ENCODE measurements at places on chromosomes 6 and 20.

- DNase-seq: no peak
Measured at GRCh38 chr6:148042536-148042935, 300.1 kb upstream of the SASH1 start.

GRCh38 chr6:53630533-53631226, 34.9 kb downstream of the KLHL31 start:
- DNase-seq: no peak

DNA sequence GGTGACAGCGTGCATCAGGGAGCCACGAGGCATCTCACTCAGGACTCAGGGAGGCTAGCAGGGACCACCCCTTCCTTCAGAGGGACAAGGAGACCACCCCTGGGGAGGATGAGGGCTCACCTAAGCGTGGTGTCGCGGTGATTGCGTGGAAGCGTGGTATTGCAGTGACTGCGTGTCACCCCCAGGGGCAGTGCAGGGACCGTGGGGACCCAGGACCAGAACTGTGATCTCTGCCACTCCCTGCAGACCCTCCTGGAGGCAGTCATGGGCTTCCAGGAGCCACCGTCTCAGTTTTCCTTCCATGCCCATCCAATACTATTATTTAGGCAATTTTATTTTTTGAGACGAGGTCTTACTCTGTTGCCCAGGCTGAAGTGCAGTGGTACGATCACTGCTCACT, 147.1 kb downstream of the TAF4 start:
- DNase-seq: no peak

- no peak for DNase-seq
Measured at GRCh38 chr6:99736302-99736701, 129.7 kb downstream of the PRDM13 start.

DNA sequence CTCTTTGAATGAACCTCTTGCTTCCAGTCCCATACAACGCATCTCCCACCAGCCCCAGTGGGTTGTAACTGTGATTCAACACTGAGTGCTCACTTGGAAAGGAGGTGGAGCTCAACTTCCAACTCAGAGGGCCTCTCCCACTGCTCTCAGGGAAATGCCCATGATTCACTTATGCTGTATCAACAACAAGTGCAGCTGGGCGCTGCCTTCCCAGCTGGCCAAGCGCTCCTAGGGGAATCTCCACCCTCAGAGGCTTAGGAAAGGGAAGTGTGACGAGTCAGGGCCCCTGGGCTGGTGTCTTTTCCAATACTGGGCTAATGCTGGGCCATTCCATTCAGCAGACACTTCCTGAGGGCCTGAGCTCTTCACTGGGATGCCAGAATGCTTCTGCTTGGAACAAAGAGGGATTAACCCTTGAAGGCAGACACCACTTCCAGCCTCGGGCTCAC, 8.1 kb upstream of the OCSTAMP start:
- DNase-seq: no peak

DNA sequence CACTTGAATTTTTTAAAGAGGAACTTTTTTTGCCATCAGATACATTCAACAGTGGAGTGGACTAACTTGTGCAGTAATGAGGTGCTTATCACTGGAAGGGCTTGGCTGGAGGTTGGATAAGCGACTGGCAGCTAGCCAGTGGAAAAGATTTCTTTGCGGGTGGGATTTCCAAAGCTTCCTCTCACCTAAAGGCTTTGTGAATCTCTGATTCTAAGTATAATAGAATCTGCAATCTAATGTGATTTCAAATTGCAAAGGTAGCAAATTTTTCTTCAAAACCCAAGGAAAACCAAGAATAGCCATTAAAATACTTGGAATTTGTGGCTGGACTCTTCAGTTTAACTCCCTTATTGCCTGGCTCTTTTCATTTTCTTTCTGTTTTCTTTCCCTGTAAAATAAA, 460.4 kb upstream of the MARCKS start:
- DNase-seq: no peak

DNA sequence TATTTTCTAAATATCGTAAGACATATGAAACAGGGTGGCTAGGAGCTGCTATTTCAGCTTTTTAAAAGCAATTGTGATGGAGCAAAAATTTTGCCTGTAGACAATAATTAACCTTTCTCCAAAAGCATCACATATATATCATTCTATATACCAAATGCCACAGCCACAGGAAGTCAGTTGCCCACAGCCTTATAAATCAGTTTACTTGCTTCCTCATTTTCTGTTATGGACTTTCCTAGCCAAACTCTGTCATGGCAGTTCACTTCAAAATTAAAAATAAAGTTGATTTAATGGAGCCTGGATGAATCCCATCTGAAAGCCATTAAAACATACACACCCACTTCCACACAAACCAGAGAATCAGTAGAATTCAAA, 93.4 kb upstream of the NHSL1 start:
- DNase-seq: no peak

- DNase-seq: no peak
Measured at GRCh38 chr6:24906314-24906713, 29.4 kb downstream of the RIPOR2 start.

- DNase-seq: no peak
Measured at GRCh38 chr6:14722704-14723103, 523.2 kb upstream of the JARID2 start.

DNA sequence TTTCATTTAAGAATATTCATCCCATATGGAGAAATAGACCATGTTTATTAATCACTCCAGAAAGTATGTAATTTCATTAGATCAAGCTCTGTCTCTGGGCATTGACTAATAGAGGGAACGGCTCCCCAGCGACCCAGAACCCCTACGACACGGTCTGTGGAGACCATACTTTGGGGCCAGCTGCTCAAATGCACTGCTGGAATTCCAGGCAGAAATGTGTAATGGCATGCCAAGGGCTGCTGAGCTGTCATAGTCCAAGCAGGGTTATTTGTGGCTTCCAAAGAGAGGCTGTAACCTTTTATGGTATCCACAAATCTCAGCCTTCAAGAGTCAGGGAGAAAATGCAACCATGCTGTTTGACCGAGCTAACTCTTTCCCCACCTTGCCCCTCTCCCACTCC, 755.8 kb downstream of the DHX35 start:
- no peak for DNase-seq

DNA sequence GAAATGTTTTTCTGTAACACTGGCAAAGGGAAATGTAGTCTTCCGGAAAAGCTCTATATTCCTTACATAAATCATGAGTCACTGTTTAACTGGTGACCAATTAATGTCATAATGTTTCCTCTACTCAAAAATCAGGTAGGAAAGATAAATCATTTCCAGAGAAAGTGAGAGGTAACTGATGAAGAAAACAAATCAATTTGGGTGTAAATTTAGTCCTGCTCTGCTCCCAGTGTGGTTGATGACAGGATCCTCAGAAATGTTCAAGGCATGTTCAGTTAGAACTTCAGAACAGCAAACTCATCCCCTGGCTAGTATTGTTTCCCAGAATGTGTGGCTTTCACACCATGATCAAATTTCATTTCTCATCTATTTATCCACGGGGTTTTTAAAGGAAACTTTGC, 38.8 kb upstream of the SPACA1 start:
- no peak for DNase-seq

GRCh38 chr6:110075406-110075805, 97.3 kb downstream of the GPR6 start:
- no peak for DNase-seq

GRCh38 chr6:134318236-134318973, 493 bp upstream of the SGK1 start:
- no peak for DNase-seq

GRCh38 chr6:80339421-80339820, 232.9 kb downstream of the BCKDHB start:
- no peak for DNase-seq

- DNase-seq: no peak
Measured at GRCh38 chr20:30892541-30893345, 364.7 kb upstream of the DEFB115 start.

DNA sequence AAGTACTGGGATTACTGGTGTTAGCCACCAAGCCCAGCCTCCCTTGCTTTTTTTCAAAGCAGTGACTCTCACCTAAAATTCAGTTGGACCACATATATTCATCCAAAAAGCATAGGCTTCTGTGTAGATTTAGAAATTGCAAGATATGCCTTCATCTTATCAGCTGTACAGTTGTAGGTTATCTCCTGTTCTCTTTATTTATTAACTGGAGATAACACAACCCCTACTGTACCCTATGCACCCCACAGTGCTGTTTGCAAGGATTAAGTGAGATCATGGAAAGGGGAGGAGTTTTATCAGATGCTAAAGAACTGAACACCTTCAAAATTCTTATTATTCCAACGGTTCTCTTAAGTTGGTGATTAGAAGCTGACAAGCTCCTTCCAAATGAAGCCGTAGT, 164.4 kb upstream of the JARID2 start:
- no peak for DNase-seq

GRCh38 chr6:33610067-33610466, 11.1 kb upstream of the ITPR3 start:
- DNase-seq: no peak

- no peak for DNase-seq
Measured at GRCh38 chr6:110173506-110174132, 5.9 kb downstream of the WASF1 start.

DNA sequence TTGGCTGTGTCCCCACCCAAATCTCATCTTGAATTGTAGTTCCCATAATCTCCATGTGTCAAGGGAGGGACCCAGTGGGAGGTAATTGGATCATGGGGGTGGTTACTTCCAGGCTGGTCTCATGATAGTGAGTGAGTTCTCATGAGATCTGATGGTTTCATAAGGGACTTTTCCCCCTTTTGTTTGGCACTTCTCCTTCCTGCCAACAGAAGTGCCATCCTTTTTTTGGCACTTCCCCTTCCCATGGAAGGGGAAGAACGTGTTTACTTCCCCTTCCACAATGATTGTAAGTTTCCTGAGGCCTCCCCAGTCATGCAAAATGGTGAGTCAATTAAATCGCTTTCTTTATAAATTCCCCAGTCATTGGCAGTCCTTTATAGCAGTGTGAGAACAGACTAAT, 18.0 kb upstream of the PI3 start:
- no peak for DNase-seq

GRCh38 chr20:49568278-49569151, 578 bp upstream of the PTGIS start:
- DNase-seq: no peak

DNA sequence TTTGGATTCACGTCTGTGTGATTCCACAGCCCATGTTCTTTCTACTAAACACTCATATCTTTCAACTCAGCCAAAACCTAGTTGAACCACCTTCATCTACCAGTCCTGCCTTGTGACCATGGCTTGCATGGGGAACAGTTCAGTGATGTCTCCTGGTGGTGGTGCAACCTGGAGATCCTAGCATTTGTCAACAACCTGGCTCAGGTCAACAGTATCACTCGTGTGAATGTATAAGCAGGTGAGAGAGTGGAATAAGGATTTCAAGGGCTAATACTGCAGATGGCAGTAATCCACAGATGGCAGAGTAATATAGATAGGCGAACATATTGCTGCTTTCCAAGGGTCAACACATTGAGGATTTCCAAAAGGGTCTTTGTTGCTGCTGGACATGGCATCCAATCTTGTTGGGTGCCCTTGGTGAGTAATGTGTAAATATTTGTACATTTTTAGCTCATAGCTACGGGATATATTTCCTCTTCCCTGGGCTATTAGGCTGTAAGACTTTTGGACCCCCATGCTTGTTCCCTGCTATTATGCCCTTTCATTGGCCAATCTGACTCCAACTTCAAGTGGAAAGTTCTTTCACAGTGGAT, 13.4 kb downstream of the PBOV1 start:
- DNase-seq: no peak

- DNase-seq: no peak
Measured at GRCh38 chr6:88124925-88125557, 41.1 kb downstream of the CNR1 start.

GRCh38 chr20:9884061-9884460, 45.2 kb upstream of the PAK5 start:
- no peak for DNase-seq

DNA sequence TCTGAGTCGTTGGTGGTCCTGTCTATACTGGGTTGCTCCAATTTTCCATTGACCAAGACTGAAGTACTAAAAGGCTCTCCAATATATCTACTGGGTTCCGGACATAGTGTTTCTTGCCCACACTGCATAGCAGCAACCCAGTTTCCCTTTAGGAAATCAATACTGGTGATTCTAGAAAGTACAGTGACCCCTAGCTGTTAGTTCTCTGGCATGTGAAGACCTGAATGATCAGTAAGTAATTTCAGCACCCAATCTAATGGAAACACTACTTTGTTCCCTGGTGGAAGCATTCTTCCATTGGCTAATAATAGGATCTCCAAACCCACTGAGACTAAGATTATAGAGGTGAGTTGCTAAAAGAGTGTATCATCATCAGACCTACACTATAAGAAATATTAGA, 40.8 kb upstream of the STMND1 start:
- no peak for DNase-seq

GRCh38 chr6:1792989-1793388, 183.3 kb downstream of the FOXC1 start:
- DNase-seq: no peak

DNA sequence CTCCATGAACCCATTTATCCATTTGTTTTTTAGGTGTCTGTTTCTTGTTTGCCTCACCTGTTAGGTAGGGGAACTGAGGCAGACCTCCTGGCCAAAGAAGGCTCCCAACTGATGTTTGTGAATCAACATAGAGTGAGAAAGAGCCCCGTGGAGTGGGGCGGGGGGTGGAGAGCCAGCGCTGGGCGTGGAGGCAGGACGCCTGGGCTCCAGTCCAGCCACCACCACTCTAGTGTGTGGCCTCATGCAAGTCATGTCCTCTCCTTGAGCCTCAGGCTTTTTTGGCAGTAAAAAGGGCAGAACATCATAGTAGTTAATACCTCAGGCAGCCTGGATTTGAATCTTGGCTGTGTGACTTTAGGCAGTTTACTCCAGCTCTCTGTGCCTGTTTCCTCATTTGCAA, 42.2 kb upstream of the SCRT2 start:
- no peak for DNase-seq

DNA sequence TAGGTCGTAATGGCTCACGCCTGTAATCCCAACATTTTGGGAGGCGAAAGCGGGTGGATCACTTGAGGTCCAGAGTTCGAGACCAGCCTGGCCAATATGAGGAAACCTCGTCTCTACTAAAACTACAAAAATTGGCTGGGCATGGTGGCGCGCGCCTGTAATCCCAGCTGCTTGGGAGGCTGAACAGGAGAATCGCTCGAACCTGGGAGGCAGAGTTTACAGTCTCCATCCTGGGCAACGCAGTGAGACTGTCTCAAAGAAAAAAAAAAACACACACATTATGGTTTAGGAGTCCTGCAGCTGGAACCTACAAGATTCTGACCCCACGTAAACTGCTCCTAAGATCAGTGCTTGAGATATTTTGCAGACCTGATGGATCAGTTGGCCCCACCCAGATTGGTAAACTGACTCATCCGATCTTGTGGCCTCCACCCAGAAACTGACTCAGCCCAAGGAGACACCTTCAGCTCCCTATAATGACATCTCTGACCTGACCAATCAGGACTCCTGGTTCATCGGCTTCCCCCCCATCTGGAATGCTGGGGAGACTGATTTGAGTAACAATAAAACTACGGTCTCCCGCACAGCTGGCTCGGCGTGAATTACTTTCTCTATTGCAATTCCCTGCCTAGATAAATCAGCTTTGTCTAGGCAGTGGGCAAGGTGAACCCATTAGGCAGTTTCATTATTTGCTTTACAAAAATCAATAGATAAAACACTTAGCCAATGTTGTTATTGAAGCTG, 96.2 kb upstream of the BTN3A2 start:
- no peak for DNase-seq
